ENCODE measurements at places on chromosomes 12 and 14.

- DNase-seq: no peak
These were observed 1220.9 kb downstream of the GALC start for GRCh38 chr14:86772075-86772474.

- no peak for DNase-seq
These were observed 85.4 kb downstream of the ZFP36L1 start for GRCh38 chr14:68707482-68707881.

GRCh38 chr12:75631831-75632230, 120.4 kb upstream of the KRR1 start:
- DNase-seq: no peak

- DNase-seq: no peak
These were observed 996 bp downstream of the SLC41A2 start for GRCh38 chr12:104956870-104957718.

DNA sequence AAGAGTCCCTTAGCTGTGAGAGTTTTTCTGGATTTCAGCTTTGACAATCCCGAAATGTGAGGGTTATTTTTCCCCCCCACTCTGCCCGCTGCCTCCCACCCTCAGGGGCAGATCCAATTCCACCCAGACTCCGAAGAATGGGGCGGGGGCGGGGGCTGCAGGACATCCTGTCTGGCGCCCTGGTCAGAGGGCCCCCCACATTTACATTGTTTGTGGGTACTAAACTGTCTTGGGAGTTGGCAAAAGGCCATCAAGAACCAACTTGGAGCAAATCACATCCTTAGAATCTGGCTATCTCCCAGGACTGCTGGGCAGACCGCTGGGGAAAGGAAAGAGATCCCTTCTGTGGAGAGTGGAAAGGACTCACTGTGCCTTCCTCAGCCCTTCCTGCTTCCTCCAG, 2.4 kb downstream of the EMP1 start:
- DNase-seq: no peak

- no peak for DNase-seq
These were observed 72.6 kb upstream of the BICD1 start for GRCh38 chr12:32034045-32034444.

DNA sequence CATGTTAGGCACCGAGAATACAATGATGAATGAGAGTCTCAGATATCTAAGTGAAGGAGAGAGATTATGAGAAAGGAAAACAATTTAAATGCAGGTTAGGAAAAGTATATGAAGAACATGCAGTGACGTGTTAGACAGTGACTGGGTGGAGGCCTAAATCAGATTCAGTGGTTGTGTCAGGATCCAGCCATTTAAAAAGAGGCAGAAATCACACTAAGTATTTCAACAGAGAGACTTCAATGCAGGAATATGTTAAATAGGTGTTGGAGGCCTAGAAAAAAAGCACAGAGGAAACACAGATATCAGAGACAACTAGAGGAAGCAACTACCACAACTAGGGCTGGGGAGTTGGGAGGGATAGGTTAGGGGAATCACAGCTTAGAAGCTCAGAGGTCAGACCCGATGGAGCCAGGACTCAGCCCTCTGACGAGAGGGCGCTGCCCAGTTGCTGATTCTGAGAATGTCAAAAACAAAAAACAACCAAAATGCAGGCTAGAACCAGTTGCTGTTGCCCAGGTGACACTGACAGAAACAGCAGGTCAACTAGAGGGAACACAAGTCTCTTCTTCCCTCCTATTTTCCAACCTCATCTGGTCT, 3.0 kb upstream of the GARIN2 start:
- DNase-seq: no peak
